ENCODE measurements at places on chromosomes 12 and 14.

DNA sequence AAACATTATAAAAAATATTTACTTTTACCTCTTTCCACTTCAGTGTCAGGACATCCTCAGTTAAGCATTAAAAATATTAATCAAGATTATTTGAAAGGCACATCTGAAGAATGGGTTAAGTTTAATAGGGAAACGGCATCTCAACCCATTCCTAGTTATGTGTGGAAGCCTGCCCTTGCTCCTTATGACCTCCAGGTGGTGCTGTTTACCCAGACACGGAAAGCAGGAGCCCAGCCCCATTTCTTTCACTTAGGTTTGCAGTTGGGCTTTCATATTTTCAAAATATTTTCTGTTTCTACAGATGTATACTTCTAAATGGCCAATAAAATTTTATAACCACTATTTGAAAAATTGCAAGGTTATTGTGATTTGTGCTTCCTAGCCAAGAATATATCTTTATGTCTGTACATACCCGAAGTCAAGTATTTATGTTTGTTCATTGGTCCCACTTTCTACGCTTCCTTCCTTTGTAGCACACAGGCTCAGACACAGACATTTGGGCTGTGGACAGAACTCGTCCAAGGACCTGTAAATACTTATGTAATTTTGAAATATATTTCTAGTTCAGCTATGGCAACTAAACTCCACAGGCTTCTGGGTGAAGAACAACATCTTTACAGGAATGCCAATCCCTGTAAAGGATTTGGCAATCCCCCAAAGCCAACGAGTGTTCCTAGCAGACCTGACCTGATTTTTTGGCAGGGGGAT, 247.1 kb downstream of the AKAP6 start:
- DNase-seq: peak; percentile 11

- DNase-seq: no peak
Observed at GRCh38 chr14:56730538-56731145, 79.6 kb downstream of the OTX2 start.

DNA sequence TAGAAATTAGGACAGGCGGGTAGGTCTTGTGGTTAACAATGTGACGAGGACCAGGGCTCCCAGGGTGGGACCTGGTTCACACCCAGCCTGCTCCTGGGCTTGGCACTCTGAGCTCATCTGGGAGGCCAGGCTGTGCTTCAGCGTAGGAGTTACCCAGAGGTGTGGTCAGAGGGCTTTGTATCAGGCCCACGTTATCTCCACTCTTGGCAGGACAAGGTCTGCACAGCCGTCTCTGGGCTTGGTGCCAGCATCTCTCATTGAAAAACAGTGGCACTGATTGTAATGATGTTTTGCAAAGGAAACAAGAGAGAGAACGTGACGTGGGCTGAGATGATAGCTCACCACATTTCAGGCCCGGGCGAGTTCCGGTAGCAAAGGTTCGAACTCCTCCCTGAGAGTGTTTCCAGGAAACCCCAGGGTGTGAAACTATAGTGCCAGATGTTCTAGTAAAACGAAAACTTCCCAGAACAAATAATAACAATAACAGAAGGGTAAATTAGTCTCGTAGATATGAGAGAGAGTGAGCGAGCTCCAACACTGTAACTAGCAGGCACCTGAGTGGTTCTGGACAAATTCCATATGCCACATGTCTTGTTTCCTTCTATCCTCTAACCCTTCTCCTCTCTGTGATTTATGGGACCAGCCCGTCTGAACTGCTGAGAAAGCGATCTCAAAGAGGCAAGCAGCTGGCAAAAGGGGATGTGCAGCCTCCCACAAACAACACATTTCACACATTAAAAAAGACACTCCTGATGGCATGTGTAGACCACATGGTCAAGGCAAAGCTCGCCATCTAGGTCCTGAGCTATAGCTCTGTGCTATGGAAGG, 227.3 kb downstream of the KTN1 start:
- peak; percentile 62 for DNase-seq

DNA sequence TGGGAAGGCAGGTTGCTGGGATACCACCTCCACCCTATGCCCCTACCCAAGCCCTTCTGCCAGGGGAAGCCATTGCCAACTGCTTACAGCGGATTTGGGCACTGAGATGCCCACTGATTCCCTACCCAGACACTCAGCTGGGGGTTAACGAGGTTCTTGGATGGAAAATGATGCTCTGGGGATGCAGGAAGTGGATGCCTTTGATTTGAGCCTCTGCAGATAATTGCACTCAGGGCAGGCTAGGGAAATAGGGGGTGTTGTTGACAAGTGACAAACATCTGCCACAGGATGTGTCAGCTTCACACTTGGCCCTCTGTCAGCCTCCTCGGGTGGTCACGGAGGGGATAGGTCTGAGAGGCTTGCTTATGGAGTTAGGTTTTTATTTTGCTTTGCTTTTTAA, 57.4 kb downstream of the RPH3A start:
- no peak for DNase-seq

- DNase-seq: no peak
Observed at GRCh38 chr14:30638926-30639325, 16.8 kb downstream of the SCFD1 start.

DNA sequence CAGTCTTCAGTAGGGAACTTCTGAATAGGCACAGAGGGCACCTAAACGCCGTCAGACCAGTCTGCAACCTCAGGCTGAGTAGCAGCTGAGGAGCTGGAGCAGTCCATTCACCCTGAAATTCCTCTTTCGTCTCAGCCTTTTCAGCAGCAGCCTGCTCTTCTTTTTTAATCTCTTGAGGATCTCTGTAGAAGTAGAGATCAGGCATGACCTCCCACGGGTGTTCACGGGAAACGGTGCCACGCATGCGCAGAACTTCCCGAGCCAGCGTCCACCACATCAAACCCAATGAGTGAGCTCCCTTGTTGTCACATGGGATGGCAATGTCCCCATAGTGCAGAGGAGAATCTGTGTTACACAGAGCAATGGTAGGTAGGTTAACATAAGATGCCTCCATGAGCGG, 11.1 kb upstream of the MARK3 start:
- no peak for DNase-seq

DNA sequence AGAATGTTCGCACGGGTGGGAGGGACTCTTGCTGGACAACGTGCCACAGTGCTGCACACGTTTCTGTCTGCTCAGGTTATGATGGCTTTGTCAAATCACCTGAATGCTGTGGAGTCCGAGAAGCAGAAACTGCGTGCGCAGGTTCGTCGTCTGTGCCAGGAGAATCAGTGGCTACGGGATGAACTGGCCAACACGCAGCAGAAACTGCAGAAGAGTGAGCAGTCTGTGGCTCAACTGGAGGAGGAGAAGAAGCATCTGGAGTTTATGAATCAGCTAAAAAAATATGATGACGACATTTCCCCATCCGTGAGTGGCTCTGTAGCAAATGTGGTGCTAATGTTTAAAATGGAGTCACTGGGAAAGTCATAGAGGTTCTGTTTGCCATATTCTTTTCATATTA, 28.5 kb downstream of the KLC1 start:
- no peak for DNase-seq

DNA sequence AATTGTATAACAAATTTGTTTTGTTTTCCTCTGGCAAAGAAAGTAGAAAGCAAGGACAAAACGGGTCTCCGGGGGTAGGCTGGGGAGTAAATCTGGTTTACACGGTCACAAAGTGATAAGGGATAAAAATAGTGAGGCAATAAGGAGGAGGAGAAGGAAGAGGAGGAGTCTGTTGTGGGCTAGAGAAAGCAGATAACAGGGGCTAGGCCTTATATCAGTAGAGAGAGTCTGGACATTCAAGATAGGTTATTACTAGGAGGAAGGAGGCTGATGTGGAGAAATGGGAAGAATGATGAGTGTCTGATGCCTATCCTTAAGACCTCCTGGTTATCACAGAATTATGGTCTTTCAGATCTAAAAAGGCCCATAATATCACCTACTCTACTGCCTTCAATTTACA, 83.2 kb upstream of the SSTR1 start:
- no peak for DNase-seq

- DNase-seq: no peak
Observed at GRCh38 chr12:52156311-52156710, 35.5 kb downstream of the KRT80 start.

GRCh38 chr12:29711381-29711780, 72.4 kb downstream of the TMTC1 start:
- no peak for DNase-seq

GRCh38 chr14:95482627-95483308, 33.7 kb downstream of the SYNE3 start:
- no peak for DNase-seq

DNA sequence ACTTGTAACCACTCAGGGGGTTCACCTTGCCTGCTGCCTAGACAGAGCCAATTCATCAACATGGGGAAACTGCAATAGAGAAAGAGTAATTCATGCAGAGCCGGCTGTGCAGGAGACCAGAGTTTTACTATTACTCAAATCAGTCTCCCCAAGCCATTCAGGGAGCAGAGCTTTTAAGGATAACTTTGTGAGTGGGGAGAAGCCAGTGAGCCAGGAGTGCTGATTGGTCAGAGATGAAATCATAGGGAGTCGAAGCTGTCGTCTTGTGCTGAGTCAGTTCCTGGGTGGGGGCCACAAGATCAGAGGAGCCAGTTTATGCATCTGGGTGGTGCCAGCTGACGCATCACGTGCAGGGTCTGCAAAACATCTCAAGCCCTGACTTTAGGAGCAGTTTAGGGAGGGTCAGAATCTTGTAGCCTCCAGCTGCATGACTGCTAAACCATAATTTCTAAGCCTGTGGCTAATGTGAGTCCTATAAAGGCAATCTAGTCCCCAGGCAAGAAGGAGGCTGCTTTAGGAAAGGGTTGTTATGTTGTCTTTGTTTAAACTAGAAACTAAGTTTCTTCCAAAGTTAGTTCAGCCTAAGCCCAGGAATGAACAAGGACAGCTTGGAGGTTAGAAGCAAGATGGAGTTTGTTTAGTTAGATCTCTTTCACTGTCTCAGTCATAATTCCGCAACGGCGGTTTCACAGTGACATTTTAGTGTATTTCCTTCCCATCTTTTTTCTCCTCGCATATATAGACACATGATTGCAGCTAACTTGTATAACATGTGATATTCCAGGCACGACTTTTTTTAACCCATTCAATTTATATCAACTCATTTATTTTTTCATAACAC, 68.9 kb upstream of the NCOR2 start:
- peak; percentile 52 for DNase-seq

GRCh38 chr14:26775765-26776563, 178.1 kb upstream of the NOVA1 start:
- no peak for DNase-seq

- DNase-seq: no peak
Observed at GRCh38 chr14:91732859-91733477, 1.1 kb upstream of the CATSPERB start.

GRCh38 chr12:132635076-132635955, 16.7 kb downstream of the P2RX2 start:
- no peak for DNase-seq

GRCh38 chr14:76953311-76953945, 75.1 kb downstream of the IRF2BPL start:
- no peak for DNase-seq

GRCh38 chr12:44876544-44877410, 662 bp upstream of the NELL2 start:
- DNase-seq: peak; percentile 59

DNA sequence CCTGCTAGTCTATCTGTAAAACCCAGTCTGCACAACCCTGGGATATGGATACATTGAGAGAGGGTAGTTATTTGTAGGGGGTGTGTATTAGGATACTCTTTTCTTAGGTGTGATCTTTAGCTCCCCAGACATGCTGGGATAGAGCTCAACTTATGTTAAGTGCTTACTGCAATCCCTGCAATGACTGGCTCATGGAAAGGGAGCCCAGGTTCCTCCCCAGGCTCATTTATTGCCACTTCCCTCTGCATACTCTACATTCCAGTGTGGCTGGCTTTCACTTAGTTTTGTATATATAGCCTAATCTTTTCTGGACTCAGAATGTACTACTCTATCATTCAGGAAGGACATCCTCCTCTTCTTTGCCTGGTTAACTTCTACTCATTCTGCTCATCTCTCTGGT, 172.0 kb downstream of the SYT10 start:
- no peak for DNase-seq

DNA sequence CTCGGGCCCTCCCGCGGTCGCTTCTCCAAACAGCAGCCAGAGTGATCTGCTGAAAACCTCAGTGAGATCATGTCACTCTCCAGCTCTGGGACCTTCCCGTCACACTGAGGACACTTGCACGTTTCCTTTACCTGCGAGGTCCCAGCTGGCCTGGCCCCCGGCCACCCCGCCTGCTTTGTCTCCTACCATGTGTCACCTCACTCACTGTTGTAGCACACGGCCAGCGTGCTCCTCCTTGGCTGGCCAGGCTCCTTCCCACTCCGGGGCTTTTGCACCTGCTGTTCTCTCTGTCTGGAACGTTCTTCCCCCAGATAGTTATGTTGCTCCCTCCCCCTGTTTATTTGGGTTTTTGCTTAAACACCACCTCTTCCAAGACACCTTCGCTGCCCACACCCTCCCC, 199.0 kb downstream of the TSPAN9 start:
- DNase-seq: no peak

- DNase-seq: no peak
Observed at GRCh38 chr12:115325858-115326257, 641.9 kb upstream of the TBX3 start.

DNA sequence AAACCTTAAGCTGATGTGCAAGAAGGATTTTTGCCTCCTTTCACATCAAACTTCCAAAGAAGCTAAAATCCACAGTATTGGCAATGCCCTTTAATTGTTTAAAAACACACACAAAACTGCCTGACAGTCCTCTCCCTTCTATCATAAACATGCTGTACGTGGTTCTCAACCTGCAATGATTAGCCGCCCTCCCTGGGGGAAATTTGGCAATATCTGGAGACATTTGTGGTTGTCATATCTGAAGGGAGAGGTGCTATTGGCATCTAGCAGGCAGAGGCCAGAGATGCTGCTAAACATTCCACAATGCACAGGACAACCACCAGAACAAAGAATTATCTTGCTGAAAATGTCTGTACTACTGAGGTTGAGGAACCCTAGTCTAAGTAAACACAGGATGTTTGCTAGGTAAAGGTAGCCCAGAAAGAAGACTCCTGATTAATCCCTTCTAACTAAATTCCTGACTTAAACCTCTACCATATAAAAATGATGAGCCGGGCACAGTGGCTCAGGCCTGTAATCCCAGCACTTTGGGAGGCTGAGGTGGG, 1.2 kb downstream of the ACOT6 start:
- DNase-seq: no peak

DNA sequence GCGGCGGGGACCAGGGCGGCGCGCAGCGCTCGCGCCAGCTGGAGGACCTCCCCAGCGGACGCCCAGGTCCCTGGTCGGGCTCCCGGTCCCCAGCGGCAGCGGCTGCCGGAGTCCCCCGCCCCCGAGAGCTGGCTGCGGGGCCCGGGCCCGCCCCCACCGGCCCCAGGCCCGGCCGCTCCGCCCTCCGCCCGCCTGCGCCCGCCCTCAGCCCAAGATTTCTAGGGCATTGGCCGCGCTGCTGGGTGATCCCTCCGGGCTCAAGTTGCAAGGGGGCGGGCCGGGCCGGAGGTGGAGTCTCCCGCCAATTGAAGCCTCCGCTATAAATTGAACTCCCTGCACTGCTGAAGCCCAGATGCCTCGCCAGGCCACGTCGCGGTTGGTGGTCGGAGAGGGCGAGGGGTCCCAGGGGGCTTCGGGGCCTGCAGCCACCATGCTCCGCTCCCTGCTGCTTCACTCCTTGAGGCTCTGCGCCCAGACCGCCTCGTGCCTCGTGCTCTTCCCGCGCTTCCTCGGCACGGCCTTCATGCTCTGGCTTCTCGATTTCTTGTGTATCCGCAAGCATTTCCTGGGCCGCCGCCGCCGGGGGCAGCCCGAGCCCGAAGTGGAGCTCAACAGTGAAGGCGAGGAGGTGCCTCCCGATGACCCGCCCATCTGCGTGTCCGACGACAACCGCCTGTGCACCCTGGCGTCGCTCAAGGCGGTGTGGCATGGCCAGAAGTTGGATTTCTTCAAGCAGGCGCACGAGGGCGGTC, at the start of gene DIO3:
Gene DIO3, plus strand, starts transcription at position 351 of the 752 bp plus-strand sequence.
- DNase-seq: no peak

GRCh38 chr12:15274561-15274967, 47.7 kb upstream of the PTPRO start:
- DNase-seq: no peak
